AG20443 (cell line): ENCODE measurements at places on chromosomes 11 and 22.

- no peak for DNase-seq
These were observed 66.8 kb downstream of the TSPAN18 start for GRCh38 chr11:44793350-44794090.

DNA sequence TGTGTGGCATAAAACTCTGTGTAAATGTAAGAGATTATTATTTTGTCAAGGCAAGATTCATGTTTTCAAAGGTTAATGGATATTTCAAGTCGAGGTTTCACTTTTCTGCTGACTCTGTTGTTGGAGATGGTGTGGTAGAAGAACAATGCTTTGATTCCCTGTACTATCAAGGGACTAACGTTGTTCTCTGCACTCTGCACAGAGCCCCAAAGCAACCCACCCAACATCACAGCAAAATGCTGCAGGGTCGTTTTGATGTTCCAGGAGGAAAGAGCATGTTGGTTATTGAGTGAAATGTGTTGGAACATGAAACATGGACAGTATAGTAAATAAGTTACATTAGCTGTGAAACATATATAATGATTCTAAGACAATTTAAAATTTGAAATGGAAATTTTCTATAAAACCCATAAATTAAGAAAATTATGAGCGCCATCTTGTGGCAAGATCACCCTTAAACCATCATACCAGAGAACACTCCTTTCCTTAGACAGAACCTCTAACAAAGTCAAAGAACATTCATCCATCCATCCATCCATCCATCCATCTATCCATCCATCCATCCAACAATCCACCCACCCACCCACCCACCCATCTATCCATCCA lies 164.4 kb upstream of the ZBED5 start:
- DNase-seq = peak; percentile 40

GRCh38 chr22:24426851-24427499 lies 424 bp upstream of the ADORA2A start:
- DNase-seq = no peak

GRCh38 chr11:120174866-120175265 lies 36.0 kb upstream of the OAF start:
- peak; percentile 3 for DNase-seq

- DNase-seq = no peak
These were observed 212.6 kb upstream of the SORL1-AS1 start for GRCh38 chr11:121665206-121665838.

DNA sequence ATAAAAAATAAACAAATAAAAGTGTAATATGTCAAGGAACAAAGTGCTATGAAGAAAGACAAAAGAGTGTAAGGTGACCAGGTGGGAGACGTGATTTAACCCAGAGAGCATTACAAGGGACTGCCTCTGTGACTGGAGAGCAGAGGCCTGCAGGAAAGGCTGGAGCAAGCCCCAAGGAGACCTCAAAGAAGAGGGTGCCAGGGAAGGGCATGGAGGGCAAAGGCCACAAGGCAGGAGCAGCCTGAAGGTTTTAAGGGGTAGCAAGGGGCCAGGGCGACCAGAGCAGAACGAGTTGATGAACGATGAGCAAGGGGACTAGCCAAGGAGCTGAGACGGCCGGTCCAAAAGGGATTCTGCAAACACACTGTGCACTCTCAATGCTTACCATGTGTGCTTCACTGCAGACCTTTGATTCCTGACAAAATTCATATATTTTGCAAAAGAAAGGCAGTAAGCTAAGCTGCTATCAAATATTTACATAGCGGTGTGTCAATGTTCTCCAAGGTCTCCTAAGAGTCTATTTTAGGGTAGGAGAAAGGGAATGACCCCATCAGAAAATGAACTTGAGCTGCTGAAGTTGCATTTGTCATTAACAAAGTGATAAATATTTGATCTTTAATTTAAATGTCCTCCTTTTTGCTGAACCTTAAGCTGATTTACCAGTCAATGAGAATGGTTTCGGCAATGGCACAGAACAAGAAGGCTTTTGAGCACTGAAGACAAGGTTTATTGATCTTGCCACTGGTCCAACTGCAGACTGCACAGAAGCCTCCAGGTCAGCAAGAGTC lies 50.5 kb downstream of the SMCO4 start:
- no peak for DNase-seq

- no peak for DNase-seq
These were observed 65.2 kb downstream of the ZBTB16 start for GRCh38 chr11:114124601-114125144.

- DNase-seq = no peak
These were observed 79.1 kb downstream of the PHF21B start for GRCh38 chr22:44930711-44931035.

DNA sequence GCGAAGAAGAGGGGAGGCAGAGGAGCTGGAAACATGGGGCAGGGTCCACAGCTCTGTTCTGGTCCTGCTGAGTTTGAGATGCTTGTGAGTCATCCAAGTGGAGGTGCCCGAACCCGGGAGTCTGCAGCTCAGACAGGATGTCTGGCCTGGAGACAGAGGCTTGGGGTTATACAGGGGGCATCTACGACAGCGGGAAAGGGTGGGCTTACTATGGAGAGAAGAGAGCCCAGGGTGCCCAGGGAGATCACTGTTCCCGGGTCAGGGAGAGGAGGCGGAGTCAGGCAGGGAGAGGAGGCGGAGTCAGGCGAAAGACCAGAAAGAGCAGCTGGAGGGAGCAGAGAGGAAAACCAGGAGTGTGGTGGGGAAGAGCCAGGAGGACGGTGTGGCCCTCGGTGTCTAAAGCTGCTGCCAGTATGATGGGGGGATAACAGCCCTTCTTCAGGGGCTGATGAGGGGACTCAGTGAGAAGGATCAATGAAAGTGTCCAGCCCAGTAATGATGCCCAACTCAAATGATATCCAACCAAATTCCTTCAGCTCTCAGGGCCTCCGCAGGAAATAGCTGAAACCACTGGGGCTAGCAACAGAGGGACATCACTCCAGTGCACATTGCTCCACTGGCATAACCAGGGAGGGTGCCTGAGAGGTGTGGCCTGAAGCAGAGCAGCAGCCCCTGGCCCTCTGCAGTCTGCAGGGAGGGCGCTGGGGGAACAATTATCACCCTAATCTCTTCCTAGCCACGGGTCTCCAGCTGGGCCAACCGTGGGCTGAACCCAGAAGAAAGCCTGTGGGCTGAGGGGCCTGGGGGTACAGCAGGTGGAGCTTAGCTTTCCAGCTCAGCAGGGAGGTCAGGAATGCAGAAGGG lies 2.6 kb upstream of the LTBP3 start:
- no peak for DNase-seq

DNA sequence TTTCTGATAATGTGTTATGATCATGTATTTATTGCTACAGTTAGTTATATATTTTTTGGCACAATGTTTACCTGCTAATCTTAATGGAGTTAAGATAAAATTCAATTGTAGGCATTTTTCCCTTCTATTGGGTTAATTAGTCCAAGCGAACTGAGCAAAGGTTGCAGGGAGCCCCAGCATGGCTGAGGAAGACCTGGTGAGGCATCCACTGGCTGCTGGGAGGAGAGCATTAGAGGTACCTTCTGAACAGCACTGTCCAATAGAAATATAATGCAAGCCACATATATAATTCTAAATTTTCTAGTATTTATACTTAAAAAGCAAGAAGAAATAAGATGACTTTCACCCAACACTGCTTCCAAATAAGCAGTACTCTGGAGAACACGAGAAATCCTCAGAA lies 689 bp upstream of the TMEM126A start:
- no peak for DNase-seq

DNA sequence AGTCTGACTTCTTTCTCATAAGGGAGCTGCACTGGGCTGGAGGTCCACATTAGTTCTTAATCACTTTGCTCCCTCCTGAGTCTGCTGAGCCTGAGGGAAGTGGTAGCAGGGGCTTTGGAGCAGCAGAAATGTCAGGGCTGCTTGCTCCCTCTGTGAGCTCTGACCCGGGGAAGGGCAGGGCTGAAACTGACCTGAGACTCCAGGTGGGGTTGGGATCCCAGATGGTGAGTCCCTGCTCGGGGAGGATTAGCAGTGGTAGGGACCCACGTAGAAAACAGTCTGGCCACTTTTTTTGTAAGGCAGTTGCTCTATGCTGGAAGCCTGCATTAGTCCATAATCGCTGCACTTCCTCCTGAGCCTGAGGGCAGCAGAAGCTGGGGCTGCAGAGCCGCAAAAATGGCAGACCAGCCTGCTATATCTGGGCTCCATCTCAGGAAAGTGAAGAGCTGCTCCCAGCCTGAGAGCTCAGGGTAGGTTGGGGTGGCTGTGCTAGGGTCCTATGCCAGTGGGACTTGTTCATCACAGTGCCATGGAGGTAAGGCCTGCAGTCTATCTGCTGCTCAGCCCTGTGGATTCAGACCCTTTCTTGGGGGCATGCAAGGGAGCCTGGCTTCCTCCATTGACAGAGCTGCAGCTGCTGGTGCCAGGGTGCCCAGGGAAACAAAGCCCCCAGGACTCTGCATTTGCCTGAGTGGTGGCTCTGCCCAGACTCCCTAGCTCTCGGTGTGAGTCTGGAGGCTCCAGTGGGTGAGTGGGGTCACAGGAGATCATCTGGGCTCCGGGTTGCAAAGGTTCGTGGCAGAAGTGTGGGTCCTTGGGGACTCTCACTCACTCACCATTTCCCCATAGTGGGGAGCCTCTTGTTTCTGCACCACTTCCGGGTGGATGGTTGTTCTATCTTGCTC lies 854.3 kb downstream of the LUZP2 start:
- DNase-seq = no peak

GRCh38 chr22:19448076-19448607 lies 631 bp upstream of the C22orf39 start:
- DNase-seq = peak; percentile 71

DNA sequence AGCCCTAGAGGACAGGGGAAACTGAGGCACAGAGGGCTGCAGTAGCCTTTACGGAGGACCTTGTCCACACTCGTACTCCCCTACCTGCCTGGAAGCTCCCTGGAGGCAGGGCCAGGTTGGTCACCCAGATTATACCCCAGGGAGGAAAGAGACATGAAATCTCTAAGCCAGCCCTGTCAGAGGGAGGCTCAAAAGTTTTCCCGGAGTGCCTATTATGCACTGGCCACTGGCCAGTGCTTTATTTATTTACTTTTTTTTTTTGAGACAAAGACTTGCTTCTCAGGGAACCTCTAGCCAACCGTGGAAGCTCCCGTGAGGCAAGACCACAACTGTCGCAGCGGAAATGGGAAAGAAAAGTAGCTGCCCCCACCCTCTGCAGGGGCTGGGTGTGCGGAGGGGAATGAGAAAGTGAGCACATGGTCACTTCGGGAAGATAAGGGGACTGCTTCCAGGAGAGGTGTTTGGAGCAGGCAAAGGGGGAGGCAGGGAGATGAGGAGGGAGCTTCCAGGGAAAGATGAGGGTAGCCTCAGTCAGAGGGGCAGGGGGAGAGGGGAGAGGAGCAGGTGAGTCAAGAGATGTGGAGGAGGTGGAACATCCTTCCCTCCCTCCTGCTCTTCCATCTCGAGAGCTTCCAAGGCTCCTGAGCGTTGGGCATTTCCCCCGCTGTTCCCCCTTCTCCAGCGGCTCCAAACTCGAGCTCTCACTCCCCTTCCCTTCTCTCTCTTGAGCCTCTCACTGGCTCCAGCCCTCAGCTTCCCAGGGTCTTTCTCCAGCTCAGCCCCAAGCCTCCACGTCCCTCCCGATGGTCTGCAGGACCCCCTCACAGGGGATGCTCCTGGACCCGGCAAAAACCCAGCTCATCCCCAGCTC lies 4.3 kb downstream of the IL2RB start:
- DNase-seq = no peak
